Activated T-cell treated with anti-CD3 and anti-CD28 coated beads, Interleukin-2, amount 50 U/mL, for 24 hours (primary cell): ENCODE measurements at places on chromosomes 7 and 10.

GRCh38 chr7:68936471-68937035, 661.7 kb upstream of the AUTS2 start:
- DNase-seq: no peak
- H3K27ac ChIP-seq: no peak overlapping the region
- H3K4me1 ChIP-seq: no peaks in the 10 kb centered on the region
- no peak overlapping the region for H3K4me3 ChIP-seq
- H3K36me3 ChIP-seq: no peaks in the 10 kb centered on the region

GRCh38 chr10:8404721-8405120, 350.2 kb downstream of the GATA3 start:
- no peak for DNase-seq
- no peaks in the 10 kb centered on the region for H3K27me3 ChIP-seq
- peak overlapping the region; percentile 92 for H3K27ac ChIP-seq
- H3K4me3 ChIP-seq: peak overlapping the region; percentile 54
- H3K4me1 ChIP-seq: peaks cover 73% of the 10 kb centered on the region

- H3K36me3 ChIP-seq: no peaks in the 10 kb centered on the region
- no peaks in the 10 kb centered on the region for H3K27me3 ChIP-seq
Observed at GRCh38 chr7:71625545-71625944, 493.6 kb downstream of the GALNT17 start.

- no peak overlapping the region for H3K27ac ChIP-seq
- peaks cover 45% of the 10 kb centered on the region for H3K27me3 ChIP-seq
- H3K4me1 ChIP-seq: no peaks in the 10 kb centered on the region
- no peak for DNase-seq
Observed at GRCh38 chr10:117740691-117741222, 198.2 kb downstream of the EMX2 start.

GRCh38 chr7:125592331-125592730, 662.7 kb upstream of the POT1 start:
- H3K36me3 ChIP-seq: no peaks in the 10 kb centered on the region
- no peak for DNase-seq
- no peaks in the 10 kb centered on the region for H3K27me3 ChIP-seq
- no peak overlapping the region for H3K4me3 ChIP-seq
- H3K27ac ChIP-seq: no peak overlapping the region
- no peaks in the 10 kb centered on the region for H3K4me1 ChIP-seq

DNA sequence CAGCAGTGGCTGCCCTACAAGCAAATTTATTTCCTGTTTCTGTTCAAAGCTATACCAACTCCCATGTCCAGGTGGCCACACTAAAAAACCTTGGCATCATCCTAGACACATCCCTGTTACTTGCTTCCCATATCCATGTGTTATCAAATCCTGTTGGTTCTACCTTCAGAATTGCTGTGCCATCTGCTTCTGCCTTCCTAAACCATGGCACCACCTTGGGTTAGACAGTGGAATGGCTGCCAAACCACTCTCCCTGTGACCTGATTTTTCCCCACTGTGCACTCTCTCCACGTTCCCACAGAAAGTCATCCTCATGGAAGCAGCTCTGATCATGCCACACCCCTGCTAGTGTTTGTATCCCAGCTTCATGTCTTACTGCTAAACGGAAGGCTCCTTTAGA, 697.6 kb upstream of the GALNT17 start:
- no peaks in the 10 kb centered on the region for H3K36me3 ChIP-seq
- H3K27ac ChIP-seq: no peak overlapping the region
- no peak overlapping the region for H3K4me3 ChIP-seq
- DNase-seq: no peak
- H3K4me1 ChIP-seq: peaks cover 8% of the 10 kb centered on the region
- no peaks in the 10 kb centered on the region for H3K27me3 ChIP-seq

GRCh38 chr7:133755901-133756300, 371.2 kb upstream of the LRGUK start:
- H3K4me1 ChIP-seq: no peaks in the 10 kb centered on the region
- H3K27ac ChIP-seq: no peak overlapping the region
- H3K36me3 ChIP-seq: peaks cover 4% of the 10 kb centered on the region
- DNase-seq: no peak
- H3K4me3 ChIP-seq: no peak overlapping the region
